ENCODE measurements at places on chromosomes 4 and X.

- DNase-seq = no peak
Measured at GRCh38 chr4:91127831-91128230, 1000.6 kb downstream of the CCSER1 start.

GRCh38 chrX:40424259-40424658 is 156.5 kb upstream of the ATP6AP2 start:
- no peak for DNase-seq

DNA sequence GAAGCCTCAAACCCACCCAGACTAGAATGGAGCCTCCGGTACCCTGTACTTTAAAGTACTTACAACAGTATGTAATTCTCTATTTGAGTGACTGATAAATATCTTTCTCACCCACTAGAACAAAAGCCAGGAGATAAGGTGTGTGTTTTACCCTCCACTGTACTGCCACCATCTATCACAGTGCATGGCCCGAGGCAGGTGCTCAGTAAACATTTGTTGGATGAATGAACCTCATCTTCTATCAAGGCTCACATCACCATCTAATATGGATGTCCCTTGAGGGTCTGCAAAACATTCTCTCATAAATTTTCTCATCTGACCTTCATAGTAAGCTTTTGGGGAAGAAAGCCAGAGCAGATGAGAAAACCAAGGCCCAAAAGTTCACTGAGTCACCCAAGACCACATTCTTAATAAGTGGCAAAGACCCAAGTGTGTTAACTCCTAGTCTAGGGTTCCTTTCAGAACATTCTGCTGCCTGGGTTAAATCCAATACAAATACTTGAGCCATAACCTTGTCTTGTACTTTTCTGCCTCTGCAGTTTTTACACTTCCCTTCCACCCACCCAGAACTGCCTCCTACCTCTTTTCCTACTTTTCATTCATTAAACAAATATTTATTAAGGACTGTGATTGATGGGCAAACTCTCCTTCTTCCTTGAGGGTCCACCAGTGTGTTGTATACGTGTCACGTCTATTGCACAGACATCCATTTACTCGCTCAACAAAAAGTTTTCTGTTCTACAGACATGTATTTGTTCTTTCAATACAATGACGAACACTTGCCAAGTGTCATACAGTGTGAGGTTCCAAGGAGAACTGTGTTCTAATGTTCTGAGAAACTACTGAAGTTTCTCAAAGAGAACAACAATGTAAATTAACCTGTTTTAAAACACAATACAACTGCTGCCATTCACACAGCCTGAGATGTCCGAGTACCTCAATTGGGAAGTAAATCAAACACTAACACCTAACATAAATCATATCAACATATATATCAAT is 35.7 kb downstream of the APBB2 start:
- no peak for DNase-seq

- DNase-seq = no peak
Measured at GRCh38 chrX:2903366-2903765, 25.8 kb downstream of the ARSD start.

GRCh38 chr4:171812333-171812664 is 905 bp upstream of the GALNTL6 start:
- no peak for DNase-seq

DNA sequence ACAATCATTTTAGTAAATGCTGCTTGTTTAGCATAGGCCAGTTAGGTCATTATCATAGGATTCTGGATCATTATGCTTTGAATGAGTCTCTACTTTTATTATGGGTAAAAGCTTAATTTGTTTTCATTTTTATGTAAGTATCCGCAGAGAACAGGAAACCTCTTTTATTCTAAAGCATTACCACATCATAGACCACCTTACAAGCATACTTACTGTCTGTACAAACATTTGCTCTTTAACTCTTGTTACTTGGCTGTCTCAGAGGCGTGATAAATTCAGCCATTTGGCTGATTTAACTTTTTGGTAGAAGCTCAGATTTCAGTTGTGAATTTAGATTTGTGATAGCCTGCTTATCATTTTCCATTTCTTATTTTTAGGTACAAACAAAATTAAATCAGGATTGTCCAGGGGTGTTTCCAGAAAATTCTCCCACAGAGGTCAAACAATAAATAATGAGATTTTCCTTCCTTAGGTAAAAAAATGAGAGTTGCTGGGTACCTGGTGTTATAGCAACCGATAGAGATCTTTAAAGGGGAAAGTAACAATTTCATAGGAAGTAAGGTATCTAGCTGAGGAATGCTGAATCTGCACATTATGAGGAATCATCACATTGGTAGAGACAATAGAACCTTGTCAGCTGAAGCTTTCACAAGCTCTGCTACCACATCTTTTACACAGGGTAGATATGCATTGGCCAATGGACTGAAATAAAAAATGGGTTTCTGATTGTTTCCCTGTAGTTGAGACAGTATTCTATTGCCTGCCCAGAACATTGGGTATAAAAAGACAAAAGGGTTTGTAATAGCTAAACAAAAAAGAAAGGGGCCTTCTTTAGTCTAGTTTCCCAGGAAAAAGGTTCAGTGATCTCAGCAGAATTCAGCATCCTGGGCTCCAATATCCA is 62.5 kb downstream of the NDNF start:
- DNase-seq = no peak

DNA sequence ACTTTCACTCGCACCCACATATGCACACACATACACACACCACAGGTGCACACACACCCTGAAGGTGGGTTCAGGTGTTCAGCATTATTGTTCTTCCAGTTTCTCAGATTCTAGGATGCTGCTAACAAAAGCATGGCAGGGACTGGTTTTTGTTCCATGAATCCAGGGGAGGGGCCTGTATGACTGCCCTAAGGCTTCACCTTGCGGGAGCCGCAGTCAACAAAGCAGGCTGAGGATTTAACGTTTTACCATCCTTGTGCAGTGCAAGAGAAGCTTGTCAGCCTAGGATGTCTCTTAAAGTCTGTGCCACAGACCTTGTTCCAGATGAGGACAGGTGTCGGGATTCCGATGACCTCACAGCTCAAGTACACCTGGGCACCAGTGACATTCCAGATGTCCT is 61.8 kb downstream of the POLR2B start:
- DNase-seq = no peak

DNA sequence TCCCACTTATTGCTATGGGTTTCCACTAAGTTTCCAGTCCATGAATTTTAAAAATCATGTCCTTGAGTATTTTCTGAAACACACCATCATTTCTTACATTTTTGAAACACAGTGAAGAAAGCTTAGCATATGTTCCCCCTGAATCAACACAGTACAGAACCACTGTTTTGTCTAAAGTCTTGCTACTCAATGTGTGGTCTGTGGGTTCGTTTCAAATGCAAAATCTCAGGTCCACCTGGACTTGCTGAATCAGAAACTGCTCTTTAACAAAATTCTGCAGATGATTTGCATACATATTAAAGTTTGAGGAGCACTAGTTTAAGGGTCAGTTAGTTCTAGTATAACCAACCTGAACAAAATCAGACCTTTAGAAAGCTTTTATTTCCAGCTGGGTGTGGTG is 60.4 kb downstream of the SUPT20HL2 start:
- DNase-seq = no peak

- DNase-seq = peak; percentile 4
Measured at GRCh38 chrX:123959281-123960063, 2.0 kb upstream of the STAG2 start.

DNA sequence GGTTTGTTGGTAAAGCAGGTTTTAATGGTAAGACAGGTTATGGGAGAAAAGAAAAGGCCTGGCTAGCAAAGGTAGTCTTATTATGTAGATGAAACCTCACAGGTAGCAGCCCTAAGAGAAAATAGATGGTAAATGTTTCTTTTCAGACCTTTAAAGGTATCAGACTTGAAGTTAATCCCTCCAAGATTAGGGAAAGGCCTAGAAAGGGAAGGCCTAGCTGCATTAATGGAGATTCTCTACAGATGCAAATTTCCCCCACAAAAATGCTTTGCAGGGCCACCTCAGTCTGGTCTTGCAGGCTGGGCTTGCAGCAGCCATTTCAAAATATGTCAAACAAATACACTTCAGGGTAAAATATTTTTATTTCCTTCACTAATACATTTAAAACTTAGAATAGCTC is 1410.6 kb downstream of the RPA4 start:
- no peak for DNase-seq

DNA sequence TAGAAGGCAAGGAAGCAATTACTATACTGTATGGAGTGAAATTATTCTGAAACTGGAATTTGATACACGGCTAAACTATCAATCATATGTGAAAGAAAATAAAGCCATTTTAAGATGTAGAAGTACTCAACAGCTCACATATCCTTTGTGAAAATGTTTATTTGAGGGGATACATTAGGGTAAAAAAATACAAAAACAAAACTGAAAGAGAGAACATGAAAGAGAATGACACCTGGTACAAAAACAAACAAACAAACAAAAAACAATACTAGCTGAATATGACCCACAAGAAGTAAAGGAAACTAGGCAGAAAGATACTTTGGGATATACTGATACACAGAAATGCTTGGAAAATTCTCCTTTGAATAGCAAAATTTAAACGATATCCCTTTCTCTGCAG is 20.8 kb upstream of the AREG start:
- no peak for DNase-seq

GRCh38 chrX:121283921-121284320 is 236.5 kb downstream of the GLUD2 start:
- no peak for DNase-seq

GRCh38 chr4:129738175-129738574 is 642.2 kb downstream of the C4orf33 start:
- no peak for DNase-seq

DNA sequence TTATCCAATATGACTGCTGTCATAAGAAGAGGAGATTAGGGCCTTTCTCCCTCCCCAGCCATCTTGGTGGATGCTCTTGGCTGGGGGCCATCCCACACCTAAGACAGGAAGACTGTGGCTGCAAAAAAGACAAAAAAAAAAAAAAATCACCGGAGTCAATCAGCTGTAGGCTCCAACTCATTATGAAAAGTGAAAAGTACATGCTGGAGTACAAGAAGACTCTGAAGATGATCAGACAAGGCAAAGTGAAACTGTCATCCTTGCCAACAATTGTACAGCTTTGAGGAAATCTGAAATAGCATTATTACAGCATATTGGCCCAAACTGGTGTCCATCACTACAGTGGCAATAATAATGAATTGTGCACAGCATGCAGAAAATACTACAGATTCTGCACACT is 5.2 kb downstream of the EGFL6 start:
- no peak for DNase-seq

DNA sequence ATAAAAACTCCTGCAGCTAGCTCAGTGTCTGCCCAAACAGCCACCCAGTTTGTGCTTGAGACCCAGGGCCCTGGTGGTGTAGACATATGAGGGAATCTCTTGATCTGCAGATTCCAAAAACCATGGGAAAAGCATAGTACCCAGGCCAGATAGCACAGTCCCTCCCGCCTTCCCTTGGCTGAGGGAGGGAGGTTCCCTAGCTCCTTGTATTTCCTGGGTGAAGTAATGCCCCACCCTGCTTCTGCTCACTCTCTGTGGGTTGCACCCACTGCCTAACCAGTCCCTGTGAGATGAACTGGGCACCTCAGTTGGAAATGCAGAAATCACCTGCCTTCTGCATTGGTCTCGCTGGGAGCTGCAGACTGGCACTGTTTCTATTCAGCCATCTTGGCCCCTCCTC is 54.6 kb downstream of the USP26 start:
- no peak for DNase-seq

DNA sequence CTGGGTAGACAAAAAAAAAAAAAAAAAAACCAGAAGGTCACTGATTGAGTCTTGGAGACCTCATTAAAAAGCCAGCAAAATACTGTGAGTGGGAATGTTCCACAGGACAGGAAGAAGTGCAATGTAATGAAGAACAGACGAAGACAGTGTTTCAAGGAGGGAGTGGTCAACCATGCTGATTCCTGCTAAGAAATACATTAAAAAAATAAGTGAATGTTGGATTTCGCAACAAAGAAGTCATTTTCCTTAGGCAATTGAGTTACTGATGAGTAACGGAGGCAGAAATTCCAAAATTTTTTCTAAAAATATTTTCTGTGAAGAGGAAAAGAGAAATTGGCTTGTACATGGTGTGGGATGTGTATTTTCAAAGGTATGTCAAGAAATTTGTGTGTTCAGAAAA is 94.3 kb upstream of the FAM47B start:
- no peak for DNase-seq

DNA sequence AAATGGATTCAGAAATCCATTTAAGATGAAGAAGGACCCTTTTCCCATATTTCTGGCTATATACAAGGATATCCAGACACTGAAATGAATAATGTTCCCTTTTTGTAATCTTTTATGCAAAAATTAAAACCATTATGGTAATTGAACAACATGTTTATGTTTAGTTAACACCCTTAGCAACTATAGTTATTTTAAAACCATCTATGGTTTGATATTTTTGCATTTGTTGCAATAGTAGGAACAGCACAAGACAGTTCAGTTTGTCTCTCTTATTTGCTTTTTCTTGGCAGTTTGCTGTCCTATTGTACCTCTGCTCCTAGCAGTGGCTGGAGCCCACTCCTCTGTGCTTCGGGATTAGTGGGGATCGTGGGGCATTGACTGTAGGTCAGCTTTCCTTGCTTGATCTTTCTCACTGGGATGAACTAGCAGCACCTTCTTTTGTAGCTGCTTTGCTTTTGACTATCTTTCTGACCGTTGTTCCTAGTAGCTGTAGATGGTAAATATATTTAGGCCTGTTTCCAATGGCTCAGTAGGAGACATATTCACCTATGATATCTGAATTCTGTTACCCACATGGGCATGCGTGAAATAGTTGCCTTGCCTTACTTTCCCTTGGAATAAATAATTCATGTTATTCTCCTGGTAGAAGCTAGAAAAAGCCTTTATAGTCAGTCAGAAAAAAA is 12.8 kb downstream of the HTT start:
- no peak for DNase-seq

- DNase-seq = no peak
Measured at GRCh38 chrX:84717343-84717742, 215.1 kb upstream of the HDX start.

- no peak for DNase-seq
Measured at GRCh38 chr4:170256807-170257206, 167.1 kb upstream of the AADAT start.

GRCh38 chrX:48540028-48540375 is 488 bp downstream of the TBC1D25 start:
- peak; percentile 33 for DNase-seq

DNA sequence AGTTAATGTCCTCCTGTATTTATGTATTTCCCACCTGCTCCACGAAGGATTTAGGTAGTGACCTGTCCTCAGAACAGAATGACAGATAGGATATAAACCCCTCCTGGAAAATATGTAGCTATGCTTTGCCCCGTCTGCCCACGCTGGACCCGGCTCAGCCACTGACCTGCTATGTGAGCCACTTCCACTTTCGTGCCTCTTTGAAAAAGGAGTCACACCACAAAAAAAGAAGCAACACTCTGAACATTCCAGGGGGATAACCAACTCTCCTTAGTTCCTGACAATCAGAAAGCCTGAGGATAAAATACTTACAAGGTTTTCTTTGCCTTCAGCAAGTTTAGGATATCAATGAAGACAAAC is 11.1 kb downstream of the ACSL1 start:
- no peak for DNase-seq

DNA sequence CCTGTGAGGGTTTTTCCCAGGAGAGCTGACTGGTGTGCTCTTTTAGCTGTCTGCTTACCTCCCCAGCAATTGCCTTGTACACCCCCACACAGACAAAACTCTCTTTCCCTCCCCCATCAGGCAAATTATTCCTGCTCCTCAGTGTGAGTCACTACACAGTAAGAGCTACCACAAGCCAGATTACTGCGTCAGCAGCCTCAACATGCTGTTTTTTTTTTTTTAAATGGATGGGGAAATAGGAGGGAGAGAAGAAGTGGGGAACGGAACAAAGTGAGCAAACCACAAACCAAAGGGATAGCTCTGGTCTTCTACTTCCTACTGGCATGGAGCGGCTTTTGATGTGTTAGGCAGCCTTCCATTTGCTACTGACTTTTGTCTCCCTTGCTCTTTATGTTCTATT is 107.5 kb upstream of the ACSL4 start:
- no peak for DNase-seq
